ENCODE measurements at places on chromosomes 7 and 10. TPM values are rescaled to one million over a fixed set of nuclear protein-coding genes. Genes with fewer than 3 reads are reported as not detected.

DNA sequence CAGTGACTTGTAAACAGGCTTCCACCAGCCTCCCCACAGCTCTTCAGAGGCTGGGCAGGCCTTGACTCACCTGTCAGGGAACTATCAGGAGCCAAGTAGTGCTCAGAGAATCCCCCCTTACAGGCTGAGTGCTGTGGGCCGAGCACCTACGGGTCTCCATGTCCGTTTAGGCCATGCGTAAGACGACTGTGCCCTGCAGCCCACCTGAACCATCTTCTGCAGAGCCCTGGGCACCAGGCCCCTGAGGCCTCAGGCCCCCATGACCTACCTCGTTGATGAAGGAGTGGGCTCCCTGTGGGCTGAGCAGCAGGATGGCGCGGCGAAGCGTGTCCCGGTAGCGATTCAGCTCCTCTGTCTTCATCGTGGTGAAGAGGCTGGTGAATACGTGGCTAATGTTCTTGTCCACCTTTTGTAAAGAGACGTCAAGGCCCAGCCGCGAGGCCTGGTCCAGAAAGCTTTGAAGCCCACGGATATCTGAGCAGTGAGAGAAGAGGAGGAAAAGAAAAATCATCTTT, 228.0 kb downstream of the GRID1 start:
- H3K27ac ChIP-seq = no peak overlapping the region
- no peaks in the 10 kb centered on the region for H3K4me1 ChIP-seq
- DNase-seq = no peak
- H3K36me3 ChIP-seq = no peaks in the 10 kb centered on the region
- H3K4me3 ChIP-seq = no peak overlapping the region
- no peaks in the 10 kb centered on the region for H3K27me3 ChIP-seq

DNA sequence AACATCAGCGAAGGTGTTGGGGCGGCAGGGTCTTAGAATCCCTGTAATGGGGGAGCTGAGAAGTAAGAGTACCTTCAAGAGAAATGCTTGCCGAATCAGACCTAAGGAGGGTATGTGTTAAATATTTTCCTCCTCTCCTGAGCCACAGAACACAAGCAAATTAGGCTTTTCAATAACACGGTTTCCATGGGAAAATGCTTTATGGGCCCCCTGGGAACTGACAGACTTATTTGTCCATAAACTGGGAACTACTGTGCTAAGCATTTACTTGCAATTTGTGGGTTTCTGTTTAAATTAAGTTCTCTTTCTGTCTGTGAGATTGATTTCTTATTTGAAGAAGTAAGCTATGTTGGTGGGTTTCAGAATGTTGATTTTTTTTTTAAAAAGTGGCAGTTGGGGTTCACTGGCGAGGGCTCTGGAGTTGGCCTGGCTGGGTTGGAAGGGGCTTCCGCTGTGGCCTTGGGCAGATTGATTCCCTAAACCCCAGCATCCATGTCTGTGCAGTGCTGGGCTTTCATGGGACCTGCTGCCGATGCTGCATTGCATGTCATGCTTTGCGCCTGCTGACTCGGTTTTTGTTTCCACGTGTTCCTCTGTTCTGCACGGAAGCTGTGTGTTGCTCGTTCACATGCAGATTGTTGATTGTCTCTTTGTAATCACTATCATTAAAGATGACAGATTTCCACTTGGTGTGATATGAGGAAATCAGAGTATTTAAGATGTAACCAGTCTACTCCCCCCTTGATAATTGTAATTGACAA, 7.2 kb downstream of the RBM17 start:
- no peak overlapping the region for H3K4me3 ChIP-seq
- no peak for DNase-seq
- no peak overlapping the region for H3K27ac ChIP-seq

- peaks cover 26% of the 10 kb centered on the region for H3K4me1 ChIP-seq
- no peak overlapping the region for H3K4me3 ChIP-seq
- no peak for DNase-seq
- no peak overlapping the region for H3K27ac ChIP-seq
- H3K36me3 ChIP-seq = no peaks in the 10 kb centered on the region
- H3K27me3 ChIP-seq = no peaks in the 10 kb centered on the region
Observed at GRCh38 chr10:77919713-77920108, 6.8 kb downstream of the DLG5 start.

DNA sequence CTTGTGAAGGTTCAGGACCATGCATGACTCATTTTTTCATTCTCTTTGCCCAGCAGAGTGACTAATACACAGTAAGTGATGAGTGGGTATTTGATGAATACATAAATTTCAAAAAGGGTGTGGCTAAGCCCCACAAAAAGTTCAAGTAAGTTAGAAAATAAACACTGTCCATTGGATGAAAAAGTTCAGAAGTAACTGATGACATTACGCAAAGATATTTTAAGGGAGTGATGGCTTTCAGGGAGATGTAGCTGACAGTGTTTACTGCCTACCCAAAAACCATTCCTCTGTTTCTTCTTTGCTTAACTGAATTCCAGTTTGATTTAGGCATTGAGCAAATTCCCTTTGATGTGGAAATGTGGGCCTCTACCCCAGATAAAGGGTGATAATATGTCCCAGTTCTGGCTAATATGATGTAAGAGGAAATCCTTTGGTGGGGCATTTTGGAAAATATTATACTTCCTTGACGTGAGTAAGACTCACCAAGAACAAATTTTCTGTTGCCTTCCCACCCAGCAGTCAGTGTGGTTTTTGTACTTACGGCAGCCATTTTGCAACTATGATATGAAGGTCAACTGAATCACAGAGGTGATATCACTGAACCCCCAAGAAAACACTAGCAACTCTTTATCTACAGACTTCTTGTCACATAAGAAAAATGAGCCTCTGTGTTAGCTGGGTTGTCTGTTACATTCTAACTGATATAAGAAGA, 29.0 kb upstream of the EBLN1 start:
- H3K27me3 ChIP-seq = no peaks in the 10 kb centered on the region
- H3K36me3 ChIP-seq = no peaks in the 10 kb centered on the region

DNA sequence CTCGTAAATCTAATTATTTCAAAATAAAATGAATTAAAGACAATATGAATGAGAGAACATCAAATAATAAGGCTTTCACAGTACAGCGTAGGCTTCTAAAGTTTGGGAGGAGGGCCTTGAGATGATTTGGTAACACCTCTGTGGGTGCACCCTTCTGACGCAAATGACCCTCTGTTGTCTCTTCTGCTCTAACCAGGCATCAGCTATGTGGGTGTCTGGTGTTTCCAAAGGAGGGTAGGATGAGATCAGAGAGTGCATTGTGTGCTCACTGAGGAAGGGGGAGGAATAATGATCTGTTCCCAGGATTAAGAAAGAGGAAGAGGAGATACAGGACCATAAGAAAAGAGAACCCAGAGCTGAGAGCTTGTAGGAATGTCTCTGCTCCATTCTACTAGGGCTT, 420.4 kb downstream of the SDK1 start:
- DNase-seq = no peak
- no peak overlapping the region for H3K4me3 ChIP-seq
- 0 out of 2 replicates have a peak, but pooled peaks cover 5% of the 10 kb centered on the region for H3K27me3 ChIP-seq

The GLCCI1 gene
- 4.6 TPM for total RNA-seq

- DNase-seq = no peak
- no peaks in the 10 kb centered on the region for H3K36me3 ChIP-seq
- no peak overlapping the region for H3K4me3 ChIP-seq
- H3K27me3 ChIP-seq = no peaks in the 10 kb centered on the region
- H3K27ac ChIP-seq = no peak overlapping the region
Observed at GRCh38 chr10:124339119-124340032, 79.3 kb downstream of the OAT start.

DNA sequence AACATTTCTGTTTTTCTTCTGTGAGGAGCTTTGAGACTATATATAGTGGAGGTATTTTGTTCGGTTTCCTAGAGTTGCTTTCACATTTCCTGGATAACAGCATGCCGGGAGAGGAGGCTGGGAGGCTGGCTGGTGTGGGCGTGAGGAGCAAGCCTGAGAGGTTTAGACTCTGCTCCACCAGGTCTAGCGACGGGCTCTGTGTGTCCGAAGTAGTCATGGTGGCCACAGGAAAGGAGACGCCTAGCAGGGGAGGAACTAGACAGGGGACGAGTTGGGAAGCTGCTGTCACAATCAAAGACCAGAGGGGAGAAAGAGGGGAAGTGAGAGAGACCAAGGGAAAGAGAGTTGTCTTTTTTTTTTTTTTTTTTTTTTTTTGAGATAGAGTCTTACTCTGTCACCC, 19.6 kb downstream of the PTPRE start:
- no peak overlapping the region for H3K27ac ChIP-seq
- no peaks in the 10 kb centered on the region for H3K36me3 ChIP-seq
- H3K4me3 ChIP-seq = no peak overlapping the region
- H3K27me3 ChIP-seq = no peaks in the 10 kb centered on the region

- no peaks in the 10 kb centered on the region for H3K27me3 ChIP-seq
- peak overlapping the region; percentile 54 for H3K27ac ChIP-seq
- H3K4me1 ChIP-seq = peaks cover 6% of the 10 kb centered on the region
- H3K4me3 ChIP-seq = peak overlapping the region; percentile 70
Observed at GRCh38 chr10:12349629-12350166, 351 bp downstream of the CAMK1D start.

The MARVELD1 gene
- 36.1 TPM for total RNA-seq

- no peak for DNase-seq
- H3K27ac ChIP-seq = peak within 1 kb of the TSS; percentile 87
- H3K4me1 ChIP-seq = peaks cover 35% of the 10 kb centered on the region
- H3K4me3 ChIP-seq = peak within 1 kb of the TSS; percentile 92
- no peaks in the 10 kb centered on the region for H3K36me3 ChIP-seq
- no peaks in the 10 kb centered on the region for H3K27me3 ChIP-seq
Observed at GRCh38 chr10:80453842-80454512, at the start of gene TSPAN14. Gene TSPAN14 (plus strand): TSS chr10:80454310. CDS start chr10:80489234, 34,924 bp downstream.

The SNX10 gene
- total RNA-seq = 26.9 TPM

DNA sequence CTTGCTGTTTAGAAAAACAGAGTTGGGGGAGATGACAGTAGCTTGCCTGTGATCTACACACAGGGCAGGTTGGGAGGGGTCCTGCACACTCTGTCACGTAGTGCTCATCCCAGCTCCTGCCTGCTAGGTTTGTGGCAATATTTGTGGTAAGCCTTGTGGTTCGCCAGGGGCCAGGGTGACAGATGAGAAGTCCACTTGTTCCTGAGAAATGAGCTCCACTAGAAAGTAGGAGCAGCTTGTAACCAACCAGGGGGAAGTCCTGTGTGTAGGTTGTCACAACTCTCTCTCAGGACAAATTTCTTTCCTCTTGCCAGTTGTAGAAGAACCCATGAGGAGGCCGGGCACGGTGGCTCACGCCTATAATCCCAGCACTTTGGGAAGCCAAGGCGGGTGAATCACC, 147.0 kb downstream of the TCF7L2 start:
- no peak overlapping the region for H3K4me3 ChIP-seq
- H3K27ac ChIP-seq = no peak overlapping the region
- H3K27me3 ChIP-seq = no peaks in the 10 kb centered on the region
- peaks cover 8% of the 10 kb centered on the region for H3K36me3 ChIP-seq

The DENND2A gene
- 0.12 TPM for total RNA-seq

DNA sequence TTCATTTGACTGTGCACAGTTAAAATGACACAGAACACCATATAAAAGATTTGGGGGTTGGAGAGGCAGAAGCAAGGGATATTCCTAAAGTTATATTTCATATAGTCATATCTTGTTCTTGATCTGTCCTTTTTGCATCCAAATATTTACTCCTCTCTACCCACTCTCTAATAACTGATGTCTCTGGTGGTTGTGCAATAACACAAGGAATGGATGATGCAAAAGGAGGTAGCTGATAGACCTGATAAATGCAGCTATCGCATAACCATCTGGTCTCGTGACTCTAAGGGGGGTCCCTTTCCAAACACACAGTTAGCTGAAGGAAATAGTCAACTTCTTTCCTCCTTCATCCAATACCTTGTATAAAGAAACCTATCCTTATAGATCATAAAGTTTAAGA, 123.1 kb downstream of the POLR1F start:
- no peak overlapping the region for H3K27ac ChIP-seq
- no peaks in the 10 kb centered on the region for H3K36me3 ChIP-seq
- H3K27me3 ChIP-seq = no peaks in the 10 kb centered on the region

GRCh38 chr7:139673230-139673629, 104.6 kb downstream of the HIPK2 start:
- H3K4me3 ChIP-seq = no peak overlapping the region
- peaks cover 55% of the 10 kb centered on the region for H3K4me1 ChIP-seq
- H3K27me3 ChIP-seq = no peaks in the 10 kb centered on the region
- no peaks in the 10 kb centered on the region for H3K36me3 ChIP-seq
- H3K27ac ChIP-seq = peak overlapping the region; percentile 11

DNA sequence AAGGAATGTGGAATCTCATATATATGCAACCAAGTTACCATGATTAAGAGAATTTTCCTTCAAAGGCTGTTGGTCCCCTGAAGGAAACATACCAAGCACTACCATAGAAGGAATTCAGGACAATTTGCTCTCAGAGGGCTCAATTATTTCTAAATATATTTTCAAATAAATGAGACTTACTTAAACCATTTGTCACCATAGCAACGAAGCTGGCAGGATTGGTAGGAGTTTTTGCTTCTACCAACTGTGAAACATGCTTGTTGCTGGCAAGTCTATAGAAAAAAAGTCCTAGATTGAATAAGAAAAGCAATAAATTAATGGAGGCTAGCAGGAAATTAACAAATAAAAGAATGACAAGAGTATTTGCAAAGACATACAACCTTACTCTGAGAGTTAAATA, 156.9 kb upstream of the NPSR1 start:
- H3K27me3 ChIP-seq = no peaks in the 10 kb centered on the region
- no peaks in the 10 kb centered on the region for H3K36me3 ChIP-seq
- H3K27ac ChIP-seq = no peak overlapping the region
- H3K4me3 ChIP-seq = no peak overlapping the region

DNA sequence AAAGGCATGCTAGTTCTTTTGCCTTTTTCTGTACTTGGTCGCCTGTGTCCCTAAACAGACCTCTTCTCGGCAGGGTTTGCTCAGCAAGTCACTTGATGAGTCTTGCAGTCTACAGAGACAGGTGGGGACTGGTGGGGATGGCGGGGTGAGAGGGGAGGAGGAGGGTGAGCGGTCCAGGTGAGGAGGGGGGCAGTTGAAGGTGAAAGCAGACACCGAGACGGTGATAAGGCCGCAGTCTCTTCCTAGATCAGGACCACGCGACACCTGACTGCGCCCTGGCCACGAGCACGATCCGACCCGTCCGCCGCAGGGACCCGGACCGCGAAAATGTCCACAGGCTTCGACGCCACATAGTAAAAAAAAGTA, 566 bp downstream of the ASNS start:
- DNase-seq = no peak
- H3K4me3 ChIP-seq = peak overlapping the region; percentile 87
- H3K27me3 ChIP-seq = no peaks in the 10 kb centered on the region
- peak overlapping the region; percentile 76 for H3K27ac ChIP-seq
- peaks cover 8% of the 10 kb centered on the region for H3K36me3 ChIP-seq
- H3K4me1 ChIP-seq = peaks cover 9% of the 10 kb centered on the region

- H3K36me3 ChIP-seq = no peaks in the 10 kb centered on the region
- no peaks in the 10 kb centered on the region for H3K4me1 ChIP-seq
- H3K27ac ChIP-seq = no peak overlapping the region
- DNase-seq = no peak
- H3K4me3 ChIP-seq = peak overlapping the region; percentile 73
- H3K27me3 ChIP-seq = no peaks in the 10 kb centered on the region
Observed at GRCh38 chr7:45001138-45001694, 1.2 kb downstream of the CCM2 start.

Data from HCT116 (cell line).